Stimulated activated CD4-positive, alpha-beta T cell treated with anti-CD3 and anti-CD28 coated beads, Interleukin-15, amount 100 ng/mL, for 1 hour (primary cell): ENCODE measurements at places on chromosomes 5 and 9.
A peak's percentile ranks its signal among the peaks of the same experiment; 100 is the strongest.

DNA sequence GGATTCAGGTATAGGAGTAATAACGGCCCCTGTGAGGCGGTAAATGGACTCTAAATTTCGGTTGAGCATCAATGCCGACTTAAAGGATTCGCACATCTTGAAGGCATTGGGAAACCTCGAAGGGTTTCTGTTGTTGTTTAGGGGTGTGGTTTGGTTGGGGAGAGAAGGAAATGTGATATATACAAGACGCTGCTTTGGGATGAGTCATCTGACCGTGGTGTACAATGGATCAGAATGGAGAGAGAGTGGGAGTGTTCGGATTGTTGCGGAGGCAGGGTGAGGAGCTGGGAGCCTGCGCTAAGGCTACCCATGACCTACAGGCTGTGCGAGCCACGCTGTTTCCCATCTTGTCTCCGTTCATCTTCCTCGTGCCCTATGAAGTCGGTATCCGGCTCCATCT is 60.4 kb upstream of the ERCC6L2 start:
- DNase-seq = no peak

- no peak for DNase-seq
Measured at GRCh38 chr9:14302405-14302804, 11.5 kb downstream of the NFIB start.

DNA sequence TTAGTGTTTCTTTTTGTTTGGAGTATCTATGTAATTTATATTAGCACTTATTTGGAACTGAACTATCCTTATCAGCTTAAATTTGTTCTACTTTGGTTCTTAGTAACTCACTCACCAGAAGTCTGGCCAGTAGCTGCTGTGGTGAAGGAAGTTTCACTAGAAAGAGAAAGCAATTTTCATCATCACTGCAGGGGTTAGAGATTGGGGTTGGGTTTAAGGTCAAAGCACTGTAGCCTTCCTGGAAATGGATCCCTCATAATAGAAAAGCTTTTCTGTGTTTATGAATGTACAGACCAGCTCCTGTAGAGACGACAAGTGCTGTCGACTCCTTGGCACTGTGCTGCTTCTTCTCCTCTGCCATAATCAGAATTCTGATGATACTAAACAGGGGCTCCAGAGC is 22.2 kb downstream of the MROH2B start:
- DNase-seq = no peak

DNA sequence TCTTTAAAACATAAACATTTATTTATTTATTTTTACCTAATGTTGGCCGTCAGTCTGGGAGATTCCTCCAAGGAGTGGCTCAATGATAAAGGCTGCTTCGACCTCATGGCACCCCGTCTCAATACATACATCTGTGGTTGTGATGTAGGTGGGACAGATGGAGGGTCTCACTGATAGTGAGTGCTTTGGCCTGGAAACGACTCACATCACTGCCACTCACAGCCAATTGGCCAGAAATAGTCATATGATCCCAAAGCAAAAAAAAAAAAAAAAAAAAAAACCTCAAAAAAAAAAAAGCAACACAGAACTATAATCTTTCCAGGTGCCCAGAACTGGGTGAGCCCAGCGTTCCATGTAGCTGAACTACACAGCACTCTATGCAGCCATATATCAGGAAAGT is 125.4 kb downstream of the PSAT1 start:
- no peak for DNase-seq

- peak; percentile 20 for DNase-seq
Measured at GRCh38 chr5:65102976-65103711, 334.4 kb downstream of the CWC27 start.

- no peak for DNase-seq
Measured at GRCh38 chr9:79719989-79720388, 148.2 kb downstream of the TLE4 start.

DNA sequence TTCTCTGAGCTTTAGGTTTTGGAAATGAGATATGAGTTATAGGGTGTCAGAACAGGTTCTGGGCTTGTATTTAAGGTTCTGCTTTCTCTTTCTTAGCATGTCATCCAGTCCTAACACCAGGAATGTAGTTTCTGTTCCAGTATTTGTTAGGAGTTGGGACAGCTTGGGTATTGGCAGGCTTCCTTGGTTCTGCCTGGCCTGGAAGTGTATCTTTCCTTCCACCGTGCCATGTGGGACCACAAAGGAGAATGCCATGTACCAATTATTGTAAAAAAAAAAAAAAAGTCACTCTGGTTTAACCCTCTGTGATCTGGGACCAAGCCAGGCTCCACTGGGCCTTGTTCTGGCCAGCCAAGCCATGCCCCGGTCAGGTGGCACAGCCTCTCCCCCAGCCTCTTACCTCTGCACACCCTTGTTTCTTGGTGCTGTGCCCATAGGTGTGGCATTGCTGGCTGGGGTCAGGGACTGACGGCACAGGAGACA is 47.8 kb downstream of the ARHGAP26 start:
- DNase-seq = no peak

GRCh38 chr9:18438300-18438925 is 35.5 kb upstream of the ADAMTSL1 start:
- no peak for DNase-seq

DNA sequence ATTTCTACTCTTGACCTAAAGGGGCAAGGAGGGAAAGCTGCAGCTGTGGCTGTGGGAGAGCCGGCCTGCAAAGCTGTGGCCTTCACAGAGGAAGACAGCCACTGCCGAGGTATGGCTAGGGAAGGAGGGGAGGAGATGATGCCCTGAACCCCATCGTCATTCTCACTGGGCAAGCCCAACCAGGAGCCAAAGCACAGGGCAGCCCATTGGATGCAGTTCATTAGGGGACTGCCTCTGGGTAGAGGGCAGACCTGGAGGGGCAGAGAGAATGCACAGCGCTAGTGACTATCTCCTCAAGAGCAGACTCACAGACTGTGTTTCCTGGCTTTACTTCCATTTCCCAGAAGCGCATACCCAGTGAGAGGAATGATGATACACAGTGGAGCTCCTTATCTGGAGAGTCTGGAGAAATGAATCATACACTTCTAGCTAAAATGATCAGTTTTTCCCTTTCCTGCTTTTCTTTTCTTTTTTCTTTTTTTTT is 47.2 kb upstream of the TTC23L start:
- DNase-seq = no peak
